DMS53 (cell line): ENCODE measurements at places on chromosomes 4 and X.

DNA sequence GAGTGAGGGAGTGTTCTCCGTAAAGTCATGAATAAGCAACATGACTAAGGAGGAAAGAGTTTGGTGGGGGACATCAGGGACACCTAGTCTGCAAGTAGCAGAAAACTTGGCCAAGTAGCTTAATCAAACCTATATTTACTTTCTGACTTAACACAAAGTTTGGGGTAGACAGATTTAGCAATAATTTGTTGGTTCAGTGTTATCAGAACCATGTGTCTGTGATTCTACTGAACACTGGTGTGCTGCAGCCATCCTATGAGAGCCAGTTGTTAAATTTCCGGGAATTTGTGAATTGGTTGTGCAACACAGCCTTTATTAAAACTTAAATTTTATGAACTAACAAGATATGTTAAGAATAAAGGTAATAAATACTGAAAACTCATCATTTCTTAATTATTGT is 469.3 kb downstream of the C4orf33 start:
- no peak for DNase-seq

- DNase-seq = no peak
Measured at GRCh38 chr4:87824352-87824751, 8.4 kb upstream of the MEPE start.

DNA sequence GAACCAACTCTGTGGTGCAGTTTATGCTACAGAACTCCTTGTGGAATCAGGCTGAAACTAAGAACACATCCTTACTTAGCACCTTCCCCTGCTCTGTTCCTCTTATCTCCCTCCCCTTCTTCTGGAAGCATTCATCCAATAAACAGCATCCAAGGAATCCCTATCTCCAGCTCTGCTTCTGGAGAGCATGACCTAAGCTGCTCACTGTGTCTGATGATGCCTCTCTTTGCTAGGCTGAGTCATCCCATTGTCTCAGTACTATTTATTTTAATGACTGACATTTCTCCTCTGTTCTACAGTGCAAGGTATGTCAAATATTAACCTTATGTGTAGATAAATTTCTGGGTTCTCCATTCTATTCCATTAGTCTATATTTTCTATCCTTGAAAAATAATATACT is 71.2 kb downstream of the BEND2 start:
- peak; percentile 93 for DNase-seq

DNA sequence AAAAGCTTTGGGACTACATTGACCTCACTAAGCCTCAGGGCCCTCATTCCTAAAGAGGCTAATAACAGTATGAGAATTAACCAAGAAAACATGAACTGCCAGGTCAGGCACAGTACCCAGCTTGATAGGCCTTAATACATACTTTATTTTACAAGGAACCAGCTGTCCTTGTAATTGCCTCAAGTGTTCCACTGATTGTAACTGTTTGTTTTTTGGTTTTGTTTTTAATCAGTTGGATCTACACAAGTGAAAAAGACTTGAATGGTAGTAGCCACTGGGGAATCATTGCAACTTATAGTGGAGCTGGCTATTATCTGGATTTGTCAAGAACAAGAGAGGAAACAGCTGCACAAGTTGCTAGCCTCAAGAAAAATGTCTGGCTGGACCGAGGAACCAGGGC is 35.6 kb downstream of the PKD2 start:
- DNase-seq = no peak

DNA sequence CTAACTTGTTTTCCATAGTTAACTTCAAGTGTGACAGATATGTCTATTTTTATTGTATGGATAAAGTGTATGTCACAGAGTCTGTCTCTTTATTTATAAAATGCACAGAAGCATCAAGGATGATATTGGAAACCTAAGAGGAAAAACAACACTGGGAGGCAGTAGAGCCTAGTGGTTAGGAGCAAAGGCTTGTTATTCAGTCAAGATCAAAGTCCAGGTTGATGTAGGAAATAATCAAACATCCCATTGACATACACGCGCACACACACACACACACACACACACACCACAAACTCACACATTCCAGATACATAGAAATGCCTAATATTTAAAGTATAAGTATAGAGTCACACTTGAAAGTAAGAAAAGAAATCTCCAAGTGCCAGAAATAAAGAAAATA is 206.8 kb downstream of the CHRDL1 start:
- peak; percentile 80 for DNase-seq

GRCh38 chrX:150161193-150161592 is 201.9 kb upstream of the MAMLD1 start:
- no peak for DNase-seq

DNA sequence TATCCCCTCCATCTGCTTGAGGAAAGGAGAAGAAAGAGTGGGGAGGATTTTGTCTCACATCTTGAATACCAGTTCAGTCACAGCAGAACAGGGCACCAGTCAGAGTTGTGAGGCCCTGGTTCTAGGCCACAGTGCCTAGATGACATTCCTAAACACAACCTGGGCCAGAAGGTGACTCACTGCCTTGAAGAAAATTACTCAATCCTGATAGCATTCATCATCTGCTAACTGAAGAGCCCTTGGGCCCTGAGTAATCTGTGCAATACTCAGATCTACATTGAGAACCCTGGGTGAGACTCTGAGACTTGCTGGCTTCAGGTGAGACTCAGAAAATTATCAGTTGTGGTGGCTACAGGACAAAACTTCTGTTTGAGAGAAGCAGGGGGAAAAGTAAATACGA is 20.5 kb upstream of the PRR32 start:
- DNase-seq = no peak

GRCh38 chr4:35252866-35253265 is 991.4 kb downstream of the ARAP2 start:
- no peak for DNase-seq

DNA sequence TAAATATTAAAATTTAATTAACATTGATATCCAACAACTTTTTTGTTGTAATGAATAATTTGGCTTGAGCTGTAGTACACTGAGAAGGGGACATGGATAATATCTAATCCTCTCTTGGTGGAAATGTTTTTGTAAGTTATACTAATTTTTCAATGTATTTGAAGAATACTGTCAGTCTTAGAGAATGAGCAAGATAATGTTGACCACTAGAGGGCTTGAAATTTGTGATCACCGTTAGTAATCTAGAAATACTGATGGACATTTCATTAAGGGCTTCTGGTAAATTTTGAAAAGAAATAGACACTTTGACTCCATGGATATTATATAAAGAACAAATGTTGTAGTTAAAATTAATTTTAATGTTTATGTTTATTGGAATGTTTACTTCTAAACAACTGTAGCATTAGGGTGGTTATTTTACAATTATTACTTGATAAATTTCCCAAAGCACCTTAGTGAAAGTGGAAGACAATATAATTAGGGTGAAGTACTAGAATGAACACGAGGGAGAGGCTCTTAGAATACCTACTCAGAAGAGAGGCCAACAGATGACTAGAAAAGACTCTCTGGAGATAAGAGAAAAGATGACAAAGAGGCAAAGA is 20.0 kb upstream of the CAMK2D start:
- peak; percentile 63 for DNase-seq

DNA sequence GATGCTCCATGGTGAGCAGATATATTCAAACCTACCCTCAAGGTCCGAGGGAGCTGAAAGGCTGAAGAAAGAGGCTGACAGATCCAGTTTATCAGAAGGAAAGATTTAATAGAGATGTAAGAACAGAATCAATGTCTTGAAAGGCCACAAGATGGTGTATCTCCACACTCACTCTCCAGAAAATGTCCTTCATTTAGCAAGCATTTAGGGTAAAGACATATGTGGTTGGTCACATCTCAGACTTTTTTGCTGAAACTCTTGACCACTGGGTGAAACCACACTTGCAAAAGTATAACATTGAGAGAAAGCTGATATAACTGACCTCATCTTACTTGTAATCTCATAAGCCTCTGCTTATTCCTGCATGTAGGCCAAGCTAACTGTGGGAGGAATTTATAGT is 745.8 kb upstream of the GALNTL6 start:
- DNase-seq = peak; percentile 6

GRCh38 chr4:70842761-70843435 is 3.2 kb upstream of the GRSF1 start:
- no peak for DNase-seq

- DNase-seq = no peak
Measured at GRCh38 chr4:99383399-99383798, 30.9 kb upstream of the ADH1C start.

- no peak for DNase-seq
Measured at GRCh38 chr4:68951078-68951805, at the start of gene UGT2A3. UGT2A3 (minus strand) TSS chr4:68951804; CDS start chr4:68951760, 44 bp downstream.

DNA sequence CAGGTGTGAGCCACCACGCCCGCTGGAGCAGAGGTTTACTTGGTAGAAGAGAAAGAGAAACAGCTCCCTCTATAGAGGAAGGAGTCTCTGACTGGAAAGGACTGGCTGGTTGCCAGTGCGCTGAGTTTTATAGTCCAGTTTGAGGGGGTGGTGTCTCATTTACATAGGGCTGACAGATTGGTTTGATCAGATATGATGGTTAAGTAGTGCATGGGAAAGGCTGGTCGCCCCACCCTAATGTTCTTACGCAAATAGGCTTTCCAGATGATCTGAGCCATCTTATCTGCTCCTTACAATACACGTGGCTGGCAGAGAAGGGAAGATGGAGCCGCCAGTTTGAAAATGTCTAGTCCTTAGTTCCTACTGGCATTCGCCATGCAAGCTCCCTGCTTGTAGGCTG is 439.5 kb downstream of the NAF1 start:
- no peak for DNase-seq

DNA sequence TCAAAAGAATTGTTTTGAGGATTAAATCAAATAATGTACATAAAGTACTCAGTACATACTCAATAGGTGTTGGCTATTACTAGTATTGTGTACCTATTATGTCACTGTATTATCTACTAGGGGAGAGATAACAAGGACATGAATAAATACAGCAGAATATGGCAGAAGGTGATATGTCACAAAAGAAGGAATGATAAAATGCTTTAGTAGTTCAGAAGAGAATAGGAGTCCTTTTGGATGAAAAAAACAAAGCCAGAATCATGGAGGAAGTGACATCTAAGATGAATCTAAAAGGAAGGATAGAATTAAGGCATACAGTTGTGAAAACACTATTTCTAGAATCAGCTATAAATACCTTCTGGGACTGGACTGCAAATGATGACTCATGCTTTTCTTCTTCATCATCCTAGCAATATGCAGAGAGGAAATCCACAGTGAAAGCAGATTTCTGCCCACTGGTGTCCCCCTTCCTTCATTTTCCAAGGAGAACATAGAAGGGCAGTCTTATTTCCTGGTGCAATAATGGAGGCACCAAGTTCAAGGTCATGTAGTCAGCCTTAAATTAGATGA is 98.7 kb downstream of the GLUD2 start:
- DNase-seq = peak; percentile 44

- no peak for DNase-seq
Measured at GRCh38 chr4:183941964-183942363, 36.9 kb downstream of the STOX2 start.

DNA sequence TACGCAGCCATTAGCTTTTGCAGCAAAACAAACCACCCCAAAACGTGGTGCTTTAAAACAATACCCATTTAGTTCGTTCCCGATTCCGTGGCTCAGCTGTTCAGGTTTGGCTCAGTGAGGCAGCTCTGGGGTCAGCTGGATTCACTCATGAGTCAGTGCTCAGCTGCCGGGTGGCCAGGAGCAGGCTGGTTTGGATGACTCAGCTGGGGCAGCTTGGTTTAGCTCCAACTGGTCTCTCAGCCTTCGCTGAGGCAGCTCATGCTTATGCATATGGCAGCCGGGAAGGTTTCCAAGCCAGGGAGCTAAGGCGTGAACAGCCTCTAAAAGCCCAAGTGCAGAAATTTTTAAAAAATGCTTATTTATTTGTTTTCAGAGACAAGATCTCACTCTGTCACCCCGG is 13.3 kb upstream of the CD99 start:
- no peak for DNase-seq

- DNase-seq = peak; percentile 9
Measured at GRCh38 chrX:46202733-46203514, 342.3 kb downstream of the ZNF674 start.

GRCh38 chr4:89486042-89486441 is 178.4 kb upstream of the GPRIN3 start:
- DNase-seq = peak; percentile 27

DNA sequence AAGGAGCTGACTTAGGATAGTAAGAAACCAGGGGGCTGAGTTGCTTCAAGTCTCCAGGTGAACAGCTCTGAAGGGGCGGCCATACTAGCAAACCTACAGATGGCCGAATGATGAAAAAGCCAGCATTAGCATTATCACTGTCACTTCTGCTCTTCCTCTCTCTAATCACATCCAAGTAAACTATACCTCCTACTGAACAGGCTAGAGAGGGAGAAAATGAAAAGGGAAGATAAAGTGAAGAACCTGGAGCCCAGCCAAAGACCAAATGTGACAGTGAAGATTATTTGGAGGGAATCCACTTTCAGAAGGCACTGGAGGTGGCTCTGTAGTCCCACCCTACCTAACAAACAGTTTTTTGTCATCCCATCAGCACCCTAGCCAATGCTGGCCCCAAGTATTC is 50.4 kb upstream of the PRPS1 start:
- no peak for DNase-seq

- DNase-seq = no peak
Measured at GRCh38 chr4:152112887-152113286, 352.1 kb upstream of the GATB start.

- DNase-seq = no peak
Measured at GRCh38 chrX:29992083-29992482, 223.3 kb upstream of the MAGEB2 start.

GRCh38 chr4:148067301-148067916 is 335.5 kb downstream of the ARHGAP10 start:
- DNase-seq = no peak

GRCh38 chrX:45479196-45479834 is 278.6 kb upstream of the DIPK2B start:
- peak; percentile 57 for DNase-seq

GRCh38 chr4:79848329-79848728 is 224.7 kb downstream of the ANTXR2 start:
- peak; percentile 89 for DNase-seq

DNA sequence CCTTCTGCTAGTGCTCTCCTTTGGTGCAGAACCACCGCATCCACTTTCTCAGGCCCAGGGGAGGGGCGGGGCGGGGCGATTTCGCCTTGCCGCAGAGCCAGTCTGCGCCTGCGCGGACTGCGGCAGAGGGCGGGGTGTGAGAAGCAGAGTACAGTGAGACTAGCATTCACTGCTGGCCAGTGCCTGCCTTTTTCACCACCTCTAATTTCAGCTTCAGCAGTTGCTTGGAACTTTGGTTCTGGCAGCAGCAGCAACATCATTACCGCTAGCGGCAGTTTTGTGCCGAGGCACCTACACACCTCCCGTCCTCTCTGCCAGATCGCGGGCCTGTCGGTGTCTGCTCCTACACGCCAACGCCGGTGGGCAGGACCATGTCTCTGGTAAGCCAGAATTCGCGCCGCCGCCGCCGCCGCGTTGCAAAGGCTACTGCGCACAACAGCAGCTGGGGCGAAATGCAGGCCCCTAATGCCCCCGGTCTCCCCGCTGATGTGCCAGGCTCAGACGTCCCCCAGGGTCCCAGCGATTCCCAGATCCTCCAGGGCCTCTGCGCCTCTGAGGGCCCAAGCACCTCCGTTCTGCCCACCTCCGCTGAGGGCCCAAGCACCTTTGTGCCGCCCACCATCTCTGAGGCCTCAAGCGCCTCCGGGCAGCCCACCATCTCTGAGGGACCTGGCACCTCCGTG is at the start of gene MAGEE1:
MAGEE1 (plus strand) TSS at position 151 of the 683 bp plus-strand sequence; CDS start at position 372, 221 bp downstream.
- peak; percentile 74 for DNase-seq
